ENCODE measurements at places on chromosomes 11 and 22.

GRCh38 chr11:114392735-114393667 is 7.3 kb downstream of the C11orf71 start:
- DNase-seq: no peak

GRCh38 chr11:132623511-132623910 is 908.8 kb downstream of the OPCML start:
- no peak for DNase-seq

DNA sequence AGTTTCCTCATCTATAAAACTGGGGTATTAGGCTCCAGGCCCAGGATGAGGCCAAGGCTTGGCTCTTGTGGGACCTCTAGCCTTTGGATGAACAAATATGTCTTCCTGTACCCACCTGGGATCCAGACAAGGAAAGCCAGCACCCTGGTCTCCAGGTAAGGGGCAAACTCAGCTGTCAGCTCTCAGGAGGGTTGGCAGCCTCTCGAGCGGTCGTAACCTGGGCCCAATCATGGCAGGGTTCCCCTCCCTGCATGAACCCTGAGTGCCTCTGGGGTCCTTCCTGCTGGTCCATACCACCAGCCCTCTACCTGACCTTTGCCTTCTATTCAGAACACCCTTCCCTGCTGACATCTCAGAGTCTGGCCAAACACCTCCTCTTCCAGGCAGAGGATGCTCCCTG is 19.6 kb downstream of the SLC22A12 start:
- no peak for DNase-seq

DNA sequence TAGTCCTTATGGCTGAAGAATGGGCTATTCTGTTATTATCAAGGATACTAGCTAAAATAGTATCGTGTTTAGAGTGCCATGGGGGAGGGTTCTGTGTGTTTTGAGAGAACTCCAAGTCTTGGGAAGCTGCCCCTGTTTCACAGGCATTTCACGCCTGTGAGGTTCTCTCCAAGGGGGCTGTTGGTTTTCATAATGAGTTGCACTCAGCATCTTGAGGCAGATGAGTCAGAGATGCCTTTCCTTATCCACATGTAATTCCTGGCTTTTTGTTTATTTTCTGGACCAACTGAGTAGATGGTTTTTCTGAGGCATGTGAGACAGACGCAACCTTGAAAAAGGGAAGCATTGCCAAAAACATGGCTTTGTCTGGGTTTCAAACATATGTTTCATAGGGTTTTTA is 203.7 kb downstream of the ARHGAP42 start:
- no peak for DNase-seq

GRCh38 chr11:6604790-6605189 is 1.2 kb downstream of the ILK start:
- DNase-seq: no peak

DNA sequence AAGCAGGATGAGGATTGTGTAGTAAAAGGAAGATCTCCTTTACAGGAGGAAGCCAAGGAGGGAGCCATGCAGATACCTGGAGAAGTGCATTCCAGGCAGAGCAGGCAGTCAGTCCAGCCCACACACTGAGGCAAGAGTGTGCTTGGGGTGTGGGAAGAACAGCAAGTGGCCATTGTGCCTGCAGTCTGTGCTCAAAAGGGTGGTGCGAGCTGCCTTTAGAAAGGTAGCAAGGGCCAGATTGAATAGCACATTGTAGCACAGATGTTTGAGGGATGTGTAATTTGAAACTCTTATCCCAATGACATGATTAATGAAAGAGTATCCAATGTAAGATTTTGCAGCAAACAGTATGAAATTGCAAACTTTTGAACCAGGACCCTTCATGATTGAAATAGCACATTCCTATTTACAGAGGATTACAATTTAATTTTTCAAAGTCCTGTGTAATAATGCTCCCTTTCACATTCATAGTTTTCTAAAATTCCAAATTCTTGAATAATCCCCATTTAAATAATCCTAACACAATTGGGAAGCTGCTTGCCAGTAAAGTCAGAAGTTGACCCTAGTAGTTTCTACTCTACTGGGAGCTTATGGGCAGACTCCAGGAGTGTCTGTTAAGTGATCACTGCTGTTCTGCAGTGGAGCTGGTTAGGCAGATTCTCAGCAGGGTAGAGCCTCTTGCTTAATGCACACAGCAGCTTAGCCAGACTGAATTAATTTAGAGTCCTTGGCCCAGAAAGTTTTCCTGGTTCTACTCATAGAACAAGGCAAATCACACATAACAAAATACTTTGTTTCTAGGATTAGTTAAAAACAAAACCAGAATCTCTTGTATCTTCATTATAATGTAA is 78.1 kb downstream of the CYB5R2 start:
- DNase-seq: no peak

GRCh38 chr22:22693531-22693884 is 49.1 kb downstream of the GGTLC2 start:
- DNase-seq: no peak

- no peak for DNase-seq
Measured at GRCh38 chr11:124320097-124320496, at the start of gene OR8D2. Gene OR8D2, minus strand, starts transcription at chr11:124320197. Its CDS starts 0 bp downstream, at chr11:124320197.

DNA sequence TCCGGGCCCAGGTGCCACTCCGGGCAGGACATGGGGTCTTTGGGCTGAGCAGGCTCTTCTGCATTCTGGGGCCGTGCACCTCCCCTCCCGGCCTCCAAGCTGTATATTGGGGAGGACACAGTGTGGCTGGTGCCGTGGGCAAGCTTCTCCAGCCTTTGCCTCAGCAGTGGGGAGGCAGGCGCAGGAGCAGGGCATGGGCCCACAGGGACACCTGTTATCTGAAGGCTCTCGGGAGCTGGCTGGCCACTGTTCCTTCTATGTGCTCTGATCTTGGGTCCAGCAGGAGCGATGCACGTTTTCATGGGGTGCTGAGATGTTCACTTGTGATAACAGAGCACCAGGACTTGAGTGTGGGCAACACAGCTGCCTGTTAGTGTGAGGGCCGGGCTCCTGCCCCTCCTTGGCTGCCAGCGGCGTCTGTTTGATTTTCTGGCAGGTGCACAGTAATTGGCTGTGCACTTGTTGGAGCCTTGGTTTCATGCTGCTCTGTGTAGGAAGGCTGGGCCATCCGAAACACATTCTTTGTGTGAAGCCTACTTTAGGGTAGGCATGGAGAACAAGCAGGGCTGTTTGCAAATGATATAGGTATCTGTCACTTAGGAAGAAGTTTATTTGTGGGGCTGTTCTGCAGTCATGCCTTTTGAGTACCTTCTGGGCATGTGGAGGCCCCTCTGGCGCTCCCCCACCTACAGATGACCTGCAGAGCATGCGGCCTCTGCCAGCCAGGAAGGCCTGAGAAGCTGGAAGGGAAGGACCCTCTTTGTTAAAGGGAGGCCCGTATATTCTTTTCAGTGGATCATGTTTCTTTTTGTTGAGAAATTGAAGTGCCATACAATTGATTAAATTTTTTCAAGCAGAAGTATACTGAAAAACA is 201.5 kb downstream of the TBC1D22A start:
- no peak for DNase-seq

- no peak for DNase-seq
Measured at GRCh38 chr22:32987081-32987631, 71.0 kb downstream of the SYN3 start.

GRCh38 chr22:25045159-25045558 is 92.6 kb downstream of the KIAA1671 start:
- DNase-seq: no peak

DNA sequence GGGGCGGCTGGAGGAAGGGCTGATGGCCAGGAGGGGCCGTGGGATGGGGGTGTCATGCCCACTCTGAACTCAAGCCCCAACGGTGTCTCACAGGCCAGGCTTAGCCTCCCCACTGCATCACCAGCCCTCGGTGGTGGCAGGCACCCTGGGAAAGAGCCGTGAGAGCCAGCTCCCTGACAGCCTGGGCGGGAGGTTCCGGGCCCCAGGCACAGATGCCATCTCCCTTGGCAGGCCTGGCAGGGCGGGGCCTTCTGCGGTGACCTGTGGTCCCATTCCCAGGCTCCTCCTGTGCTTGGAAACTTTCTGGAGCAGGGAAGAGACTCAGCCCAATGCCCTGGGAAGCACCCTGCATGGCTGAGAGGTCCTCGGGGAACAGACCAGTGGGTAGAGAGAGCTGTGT is 4.8 kb downstream of the PHLDA2 start:
- DNase-seq: no peak

DNA sequence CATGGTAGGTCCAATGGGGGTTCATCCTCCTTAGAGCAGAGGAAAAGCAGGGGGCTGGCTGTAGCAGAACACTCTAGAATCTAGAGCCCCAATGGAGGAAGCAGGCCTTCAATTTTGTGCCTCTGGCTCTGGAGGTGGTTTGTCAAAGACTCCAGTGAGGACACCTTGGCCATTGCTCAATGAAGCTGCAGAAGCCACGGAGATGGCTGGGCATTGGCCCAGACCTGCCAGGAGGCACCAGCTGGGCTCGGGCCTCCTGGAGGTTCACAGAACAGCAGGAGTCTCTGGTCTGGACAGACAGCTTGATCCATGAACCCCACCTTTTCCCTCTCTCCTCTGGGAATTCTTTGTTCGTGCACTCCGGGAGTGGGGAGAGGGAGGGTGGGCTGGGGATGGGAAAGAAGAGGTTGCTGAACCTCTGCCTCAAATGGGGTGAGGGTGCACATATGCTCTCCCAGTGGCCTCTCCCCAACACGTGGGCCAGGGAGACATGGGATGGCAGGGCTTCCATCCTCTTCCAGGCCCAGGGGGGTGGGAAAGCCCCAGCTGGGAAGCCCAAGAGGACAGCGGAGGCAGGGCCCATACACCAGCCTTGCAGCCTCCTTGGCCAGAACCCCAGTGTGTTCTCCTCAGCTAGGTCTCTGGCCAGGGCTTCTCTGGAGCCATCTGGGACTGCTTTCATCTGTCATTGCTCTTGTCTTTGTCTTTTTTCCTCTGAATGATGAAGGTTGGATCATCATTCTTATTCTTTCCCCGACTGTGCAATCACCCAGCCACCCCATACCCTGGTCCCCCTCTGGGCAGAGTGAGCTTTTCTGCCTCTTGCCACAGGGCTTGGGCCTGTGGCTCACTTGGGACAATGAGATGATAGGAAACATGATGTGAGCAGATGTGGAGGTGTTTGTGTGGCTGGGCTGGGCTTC is 1019.4 kb downstream of the BRD1 start:
- DNase-seq: no peak

DNA sequence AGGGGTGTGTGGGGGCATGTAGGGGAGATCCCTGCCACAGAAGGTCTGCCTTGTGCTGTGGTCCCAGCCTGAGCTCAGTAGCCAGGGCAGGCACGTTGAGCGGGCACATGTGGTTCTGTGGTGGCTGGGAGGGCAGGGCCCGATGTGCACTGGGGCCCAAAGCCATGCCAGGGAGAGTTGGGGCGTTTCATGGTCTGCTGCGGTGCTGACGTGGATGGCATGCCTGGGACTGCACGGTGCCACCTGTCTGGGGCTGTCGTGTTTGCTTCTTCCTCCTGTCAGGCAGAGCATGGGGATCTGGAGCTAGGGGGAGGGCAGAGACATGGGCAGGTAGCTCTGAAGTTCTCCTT is 19.3 kb downstream of the PPIL2 start:
- DNase-seq: no peak

GRCh38 chr11:65577756-65578109 is 1.9 kb downstream of the EHBP1L1 start:
- DNase-seq: no peak

GRCh38 chr11:7936615-7937014 is 4.9 kb downstream of the OR10A3 start:
- DNase-seq: no peak

GRCh38 chr11:32886180-32886579 is 6.4 kb upstream of the QSER1 start:
- DNase-seq: no peak

DNA sequence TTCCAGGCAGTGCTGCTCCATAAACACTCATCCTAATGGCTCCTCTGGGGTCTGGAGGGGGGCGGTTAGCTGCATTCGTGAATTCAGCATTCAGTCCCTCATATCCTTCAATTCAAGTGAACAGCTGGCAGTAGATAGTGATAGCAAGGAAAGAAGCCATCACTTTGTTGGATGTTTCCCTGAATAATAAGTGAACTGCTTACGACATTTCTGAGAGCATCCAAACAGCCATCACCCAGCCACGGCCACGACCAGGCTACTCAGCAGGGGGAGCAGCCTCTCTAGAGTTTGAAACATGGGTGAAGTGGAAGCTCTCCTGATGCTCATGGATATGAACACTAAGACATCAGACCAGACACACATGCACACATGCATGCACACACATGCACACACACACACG is 163.6 kb downstream of the NTM start:
- no peak for DNase-seq

DNA sequence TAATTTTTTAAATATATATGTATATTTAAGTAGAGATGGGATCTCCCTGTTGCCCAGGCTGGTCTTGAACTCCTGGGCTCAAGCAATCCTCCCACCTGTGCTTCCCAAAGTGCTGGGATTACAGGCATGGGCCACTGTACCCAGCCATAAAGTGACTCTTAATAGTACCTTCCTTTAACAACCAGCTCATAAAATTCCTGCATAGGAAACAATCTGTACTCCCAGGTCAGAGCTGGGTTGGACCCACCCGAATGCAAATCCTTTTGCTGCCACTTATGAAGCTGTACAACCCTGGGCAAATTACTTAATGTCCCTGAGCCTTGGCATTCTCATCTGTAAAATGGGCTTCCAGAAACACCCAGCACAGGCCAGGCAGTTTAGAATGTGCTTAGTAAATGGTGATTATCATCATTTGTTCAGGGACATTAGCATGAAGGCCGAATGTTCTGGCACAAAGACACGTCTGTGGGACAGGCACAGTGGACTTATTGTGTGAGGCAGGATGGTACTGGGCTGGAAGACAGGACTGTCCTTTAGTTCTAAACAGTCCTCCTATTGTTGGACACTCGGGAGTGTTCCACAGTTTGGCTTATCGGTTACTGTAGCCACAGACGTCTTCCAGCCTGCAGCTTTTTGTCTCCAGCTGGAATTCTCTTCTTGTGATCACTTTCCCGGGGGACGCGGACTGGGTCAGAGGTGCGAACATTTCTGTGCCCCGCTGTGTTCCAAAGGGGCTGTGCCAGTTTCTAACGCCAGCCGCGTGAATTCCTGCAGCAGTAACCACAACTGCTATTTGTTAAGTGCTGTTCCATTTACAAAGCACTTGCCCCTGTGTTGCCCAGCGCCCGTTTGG is 6.0 kb downstream of the PDXP start:
- DNase-seq: no peak

- DNase-seq: no peak
Measured at GRCh38 chr11:73072935-73073481, 69.1 kb downstream of the FCHSD2 start.

All from left renal pelvis (tissue), 4 donors.